Iris pigment epithelial cell (primary cell): ENCODE measurements at places on chromosomes 5 and 9.
A peak's percentile ranks its signal among the peaks of the same experiment; 100 is the strongest.

DNA sequence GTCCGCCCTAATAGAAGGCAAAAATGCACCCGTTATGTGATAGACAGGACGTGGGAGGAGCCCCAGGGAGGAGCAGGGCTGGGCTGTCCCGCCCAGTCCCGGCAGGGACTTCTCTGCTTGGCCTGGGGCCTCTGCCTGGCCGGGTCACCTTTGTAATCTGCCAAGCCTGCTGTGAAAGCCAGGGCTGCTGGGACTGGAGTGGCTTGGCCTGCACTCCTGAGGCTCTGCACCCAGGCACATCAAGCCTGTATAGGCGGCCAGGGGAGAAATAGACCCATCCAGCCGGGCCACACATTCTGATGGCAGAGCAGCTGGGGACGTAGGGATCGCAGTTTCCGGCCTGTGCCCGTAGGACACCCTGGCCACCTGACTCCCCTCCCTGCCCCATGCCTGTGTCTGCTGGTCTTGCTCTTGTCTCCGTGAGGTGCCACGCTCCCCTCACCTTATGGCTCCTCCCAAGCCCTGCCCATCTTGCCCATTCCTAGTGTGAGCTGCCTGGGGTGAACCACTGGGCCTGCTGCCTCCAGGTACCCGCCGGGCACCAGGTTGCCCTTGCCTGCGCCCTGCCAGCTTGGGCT is 28.1 kb downstream of the DYNC2I2 start:
- no peak for DNase-seq

DNA sequence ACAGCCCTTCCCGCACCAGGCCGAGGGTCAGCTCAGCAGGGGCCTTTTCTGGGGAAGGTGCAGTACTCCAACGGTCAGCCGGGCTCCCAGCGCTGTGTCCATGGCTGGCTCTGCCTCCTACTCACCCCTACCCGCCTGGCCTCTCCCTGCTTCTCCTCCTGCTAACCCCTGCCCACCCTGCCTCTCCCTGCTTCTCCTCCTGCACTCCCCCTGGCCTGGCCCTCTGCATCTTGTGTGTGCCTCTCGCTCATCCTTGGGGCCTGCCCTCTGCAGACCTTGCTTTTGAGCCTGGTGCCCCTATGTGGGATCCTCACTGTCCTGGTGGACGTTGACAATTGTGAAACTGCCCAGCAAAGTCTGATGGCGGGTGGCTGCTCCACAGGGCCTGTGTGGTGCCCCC is 274.6 kb upstream of the IRX2 start:
- DNase-seq: no peak

DNA sequence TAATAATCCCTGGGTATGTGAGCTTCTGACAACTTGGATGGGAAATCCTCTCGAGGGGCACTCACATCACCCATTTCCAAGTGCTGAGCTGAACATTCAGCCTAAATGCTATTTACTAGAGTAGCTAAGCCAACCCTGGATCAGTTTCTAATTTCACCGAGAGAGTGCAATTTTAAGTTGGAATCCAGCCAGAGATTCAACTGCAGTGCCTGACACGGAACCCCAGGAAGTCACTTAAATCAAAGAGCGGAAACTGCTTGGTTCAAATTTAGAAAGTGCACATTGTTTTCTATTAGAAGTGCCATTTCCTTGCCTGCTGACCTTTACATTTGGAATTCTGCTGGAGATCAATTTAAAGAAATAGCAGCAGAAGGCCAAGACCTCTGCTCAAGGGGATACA is 8.8 kb downstream of the SPRY4 start:
- DNase-seq: peak; percentile 71

- peak; percentile 61 for DNase-seq
Measured at GRCh38 chr5:110909950-110910349, 161.6 kb upstream of the TSLP start.

DNA sequence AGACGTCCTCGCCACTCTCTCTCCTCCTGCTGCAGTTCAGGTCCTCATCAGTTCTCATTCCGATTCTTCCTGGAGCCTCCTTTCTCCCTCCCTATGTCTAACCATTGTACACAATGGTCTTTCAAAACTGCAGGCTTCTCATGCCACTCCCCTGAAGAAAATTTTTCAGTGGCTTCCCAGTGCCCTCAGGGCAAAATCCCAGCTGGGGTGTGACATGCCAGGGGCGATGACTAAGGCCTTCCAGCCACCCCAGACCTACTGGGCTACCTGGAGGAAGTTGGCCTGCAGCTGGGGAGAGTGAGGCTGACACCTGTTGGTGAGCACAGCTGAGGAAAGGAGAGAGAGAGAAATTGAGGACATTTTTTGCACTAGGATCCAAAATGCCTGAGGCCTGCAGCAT is 65.2 kb downstream of the SREK1 start:
- DNase-seq: no peak

GRCh38 chr9:125701351-125701750 is 5.7 kb downstream of the MAPKAP1 start:
- peak; percentile 75 for DNase-seq

DNA sequence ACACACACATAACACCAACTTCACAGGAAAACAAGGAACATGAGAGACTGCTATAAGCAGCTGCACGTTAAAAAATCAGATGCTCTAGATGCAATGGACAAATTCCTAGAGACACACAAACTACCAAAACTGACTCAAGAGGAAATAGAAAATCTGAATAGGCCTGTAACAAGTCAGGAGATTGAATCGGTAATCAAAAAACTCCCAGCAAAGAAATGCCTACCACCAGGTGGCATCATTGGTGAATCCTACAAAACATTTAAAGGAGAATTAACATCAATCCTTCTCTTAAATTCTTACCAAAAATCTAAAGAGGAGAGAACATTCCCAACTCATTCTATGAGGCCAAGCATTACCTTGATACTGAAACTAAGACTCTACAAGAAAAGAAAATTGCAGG is 54.9 kb downstream of the NDST1 start:
- peak; percentile 57 for DNase-seq

GRCh38 chr5:18321262-18321942 is 687.1 kb downstream of the TAF11L14 start:
- no peak for DNase-seq

DNA sequence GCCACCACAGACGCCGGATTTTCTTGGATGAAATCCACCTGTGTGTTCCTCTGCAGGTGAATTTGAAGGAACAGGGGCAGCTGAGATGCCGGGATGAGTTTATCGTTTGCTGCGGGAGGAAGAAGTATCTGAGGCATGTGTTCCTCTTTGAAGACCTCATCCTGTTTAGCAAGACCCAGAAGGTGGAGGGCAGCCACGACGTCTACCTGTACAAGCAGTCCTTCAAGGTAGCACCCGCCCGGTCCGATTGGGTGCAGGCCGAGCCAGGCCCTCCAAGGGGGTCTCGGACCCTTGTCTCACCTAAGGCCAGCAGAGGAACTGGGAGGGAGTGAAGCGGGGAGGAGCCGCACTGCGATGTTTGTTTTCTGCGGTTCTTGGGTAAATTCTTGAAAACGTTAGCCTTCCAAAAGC is 18.4 kb upstream of the LRRC14B start:
- no peak for DNase-seq

DNA sequence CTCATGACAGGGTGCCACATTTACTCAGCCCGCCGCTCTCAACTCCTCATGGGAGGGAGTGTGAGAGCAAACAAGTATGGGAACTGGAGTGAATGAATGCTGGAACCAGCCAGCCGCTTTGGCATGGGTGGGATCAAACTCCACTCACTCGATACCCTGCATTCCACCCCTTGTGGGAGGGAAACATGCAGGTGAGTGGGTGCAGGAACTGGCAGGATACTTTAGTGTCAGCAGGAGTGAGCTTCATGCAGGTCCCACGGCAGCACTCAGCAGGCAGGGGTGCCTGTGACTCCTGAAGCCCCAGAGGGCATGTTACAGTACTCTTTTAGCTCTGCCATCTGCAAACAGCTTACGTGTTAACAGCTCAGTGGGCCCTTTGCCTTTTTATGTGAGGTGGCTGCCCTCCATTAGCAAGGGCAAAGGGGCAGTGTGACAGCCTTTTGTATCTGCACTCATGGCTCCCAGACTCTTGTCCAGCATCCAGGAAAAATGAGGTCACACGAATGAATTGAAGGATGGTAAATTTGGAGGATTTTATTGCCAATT is 433.2 kb upstream of the NMUR2 start:
- no peak for DNase-seq

DNA sequence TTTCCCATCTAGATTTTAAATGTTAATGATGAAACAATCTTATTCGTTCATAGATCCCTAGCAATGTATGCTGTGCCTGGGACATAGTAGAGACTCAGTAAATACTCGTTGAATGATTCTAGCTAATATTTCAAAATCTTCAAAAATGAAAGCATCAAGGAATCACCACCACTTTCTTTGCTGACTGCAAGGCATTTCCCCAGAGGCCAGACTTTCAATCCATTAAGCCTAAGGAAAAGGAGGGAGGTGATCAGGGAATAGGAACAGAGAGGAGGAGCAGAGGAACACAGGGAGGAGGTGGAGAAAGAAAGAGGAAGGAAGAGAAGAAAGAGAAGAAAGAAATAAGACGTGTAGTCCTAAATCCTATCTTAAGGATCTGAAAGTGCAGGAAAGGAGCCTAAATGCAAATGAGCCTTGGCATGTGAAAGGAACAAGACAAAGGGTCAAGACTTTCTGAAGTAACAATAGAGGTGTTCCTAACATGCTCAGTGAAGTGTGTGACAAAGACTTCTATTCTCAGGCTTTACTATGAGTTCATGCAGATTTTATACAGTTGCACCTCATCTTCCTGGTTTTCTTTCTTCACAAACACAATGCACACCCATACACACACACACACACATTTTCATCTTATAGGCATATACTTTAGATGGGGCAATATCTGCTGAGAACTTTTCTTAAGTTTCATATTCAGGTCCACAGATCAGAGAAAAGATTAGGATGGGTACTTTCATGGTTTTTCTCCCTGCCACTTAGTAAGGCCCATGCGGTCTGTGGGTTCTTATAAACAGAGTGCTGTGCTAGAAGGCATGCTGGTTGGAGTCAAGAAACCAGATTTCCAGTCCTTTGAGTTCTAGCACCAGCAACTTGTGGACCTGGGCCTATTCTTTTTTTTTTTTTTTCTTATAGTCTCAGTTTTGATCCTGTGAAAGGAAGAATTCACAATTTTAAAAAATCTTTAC is 512.2 kb upstream of the TNC start:
- no peak for DNase-seq

DNA sequence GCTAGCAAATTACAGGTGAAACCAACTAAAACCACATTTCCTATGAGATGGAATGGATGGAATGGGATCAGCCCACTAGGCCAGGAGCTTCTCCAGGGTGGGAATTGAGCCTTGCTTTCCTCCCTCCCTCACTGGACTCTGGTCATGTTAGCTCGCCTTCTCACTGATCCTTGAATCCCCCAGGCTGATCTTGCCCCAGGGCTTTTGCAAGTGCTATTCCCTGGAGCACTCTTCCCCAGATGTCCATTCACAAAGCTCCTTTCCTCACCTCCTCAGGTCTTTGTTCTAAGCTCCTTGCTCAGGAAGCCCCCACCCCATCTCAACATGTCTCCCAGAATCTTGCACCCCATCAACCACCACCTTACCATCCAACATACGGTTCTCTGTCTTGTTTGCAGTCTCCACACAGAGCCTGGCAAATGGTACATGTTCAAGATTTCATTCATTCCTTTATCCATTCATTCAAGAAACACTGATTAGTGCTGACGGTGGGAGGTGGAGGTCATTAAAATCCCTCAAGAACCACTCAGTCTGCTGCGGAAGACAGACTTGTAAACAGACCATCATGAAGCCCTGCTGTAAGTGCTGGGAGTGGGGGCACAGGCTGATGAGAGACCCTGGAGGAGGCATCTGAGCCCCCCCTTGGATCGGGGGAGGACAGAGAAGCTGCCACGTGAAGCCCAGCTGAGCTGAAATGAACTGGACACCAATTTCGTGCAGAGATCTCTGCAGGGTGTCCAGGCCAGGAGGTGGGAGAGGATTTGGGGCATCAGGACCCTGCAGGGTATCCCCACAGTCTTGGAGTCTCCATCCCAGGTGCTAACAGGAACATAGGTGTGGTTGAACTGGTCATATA is 141.7 kb downstream of the BARX1 start:
- DNase-seq: no peak

- DNase-seq: no peak
Measured at GRCh38 chr9:125966959-125967711, 220.0 kb downstream of the PBX3 start.

- DNase-seq: no peak
Measured at GRCh38 chr9:135648494-135649410, 9.4 kb upstream of the GLT6D1 start.

DNA sequence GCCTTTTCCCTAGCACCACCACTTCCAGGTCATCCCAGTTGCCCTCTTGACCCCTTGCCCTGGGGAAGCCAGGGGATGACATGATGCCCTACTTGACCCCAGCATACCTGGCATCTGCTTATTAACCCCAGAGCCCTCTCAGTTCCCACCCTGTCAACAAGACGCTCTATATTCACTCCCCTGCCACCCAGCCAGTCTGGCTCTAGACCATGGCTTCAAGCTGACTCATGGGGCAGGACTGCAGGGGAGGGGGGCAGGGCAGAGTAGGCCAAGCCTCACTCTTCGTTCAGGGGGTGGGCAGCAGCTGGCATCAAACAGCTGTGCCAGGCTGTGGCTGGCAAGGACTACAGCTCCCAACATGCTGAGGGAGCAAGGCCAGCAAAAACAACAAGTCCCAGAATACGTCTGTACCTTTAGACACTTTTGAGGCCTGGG is 5.3 kb downstream of the ATOSB start:
- peak; percentile 70 for DNase-seq

- peak; percentile 72 for DNase-seq
Measured at GRCh38 chr5:142426129-142427014, 101.6 kb upstream of the SPRY4 start.

GRCh38 chr5:179840766-179841165 is 17.9 kb downstream of the MRNIP start:
- no peak for DNase-seq

GRCh38 chr5:130164966-130165365 is 260.7 kb downstream of the CHSY3 start:
- peak; percentile 31 for DNase-seq

- no peak for DNase-seq
Measured at GRCh38 chr9:7907551-7908337, 108.2 kb upstream of the DMAC1 start.

GRCh38 chr5:36423578-36424307 is 122.0 kb upstream of the RANBP3L start:
- DNase-seq: no peak

- DNase-seq: no peak
Measured at GRCh38 chr5:120082316-120083068, 381.6 kb upstream of the PRR16 start.

DNA sequence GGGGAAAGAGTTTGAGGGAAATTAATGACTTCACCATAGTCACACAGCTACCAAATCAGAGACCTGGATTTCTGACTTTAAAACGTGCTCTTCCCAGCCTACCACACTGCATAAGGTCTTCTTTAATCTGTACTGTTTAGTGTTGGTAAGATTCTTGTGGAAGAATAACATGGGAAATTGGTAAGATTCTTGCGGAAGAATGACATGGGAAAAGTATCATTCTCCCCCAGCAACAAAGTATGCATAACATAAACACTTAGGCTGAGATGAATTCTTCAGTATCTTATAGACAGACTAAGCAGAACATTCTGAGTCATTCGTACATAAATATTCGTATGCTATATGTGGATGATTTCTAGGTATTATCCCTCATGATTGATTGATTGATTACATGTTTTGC is 170.4 kb downstream of the FOCAD start:
- peak; percentile 93 for DNase-seq

- DNase-seq: no peak
Measured at GRCh38 chr9:122307061-122307460, 42.4 kb downstream of the MRRF start.
